ENCODE measurements at places on chromosomes 2 and 18. TPM values are rescaled to one million over a fixed set of nuclear protein-coding genes. Genes with fewer than 3 reads are reported as not detected.

Gene IL18RAP
- 5.1 TPM for polyA plus RNA-seq

- DNase-seq: no peak
These were observed 38.3 kb upstream of the ANKRD44 start for GRCh38 chr2:197348721-197349360.

DNA sequence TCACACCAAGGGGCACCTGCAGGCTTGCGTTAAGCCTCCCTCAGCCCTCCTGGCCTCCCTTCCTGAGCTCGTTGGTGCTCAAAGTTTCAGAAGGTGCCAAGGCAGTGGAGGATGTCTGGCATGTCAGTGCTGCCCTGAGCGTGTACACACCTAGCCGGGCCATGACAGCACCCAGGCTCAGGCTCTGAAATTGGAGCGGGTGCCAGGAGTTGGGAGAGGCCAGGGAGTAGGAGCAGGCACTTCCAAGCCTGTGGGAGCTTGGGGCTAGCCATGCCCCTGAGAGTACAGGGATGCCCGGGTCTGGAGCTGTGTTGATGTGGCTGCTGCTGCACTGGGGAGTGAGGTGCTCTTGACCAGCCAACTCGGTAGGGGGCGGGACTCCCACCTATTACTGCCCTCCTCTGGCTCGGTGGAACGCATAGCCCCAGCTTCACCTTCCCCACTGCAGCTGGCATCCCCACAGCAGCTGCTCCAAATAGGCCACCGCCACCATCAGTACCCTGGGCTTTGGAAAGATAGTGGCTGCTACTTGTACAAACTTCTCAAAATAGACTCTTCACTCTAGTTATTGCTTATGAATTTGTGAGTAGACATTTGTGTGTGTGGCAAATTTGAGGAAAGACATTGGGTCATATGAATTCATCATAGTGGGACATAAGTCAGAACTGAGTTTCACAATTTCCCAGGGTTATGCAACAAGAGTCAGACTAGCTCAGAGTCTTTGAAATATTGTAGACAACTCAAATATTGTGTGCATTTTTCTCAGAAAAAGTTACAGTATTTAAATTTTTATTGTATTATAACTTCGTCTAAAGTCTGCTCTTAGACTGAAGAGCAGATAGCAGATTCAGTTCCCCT lies 6.8 kb upstream of the PCARE start:
- DNase-seq: no peak

GRCh38 chr2:69693775-69694450 lies 48.0 kb upstream of the ANXA4 start:
- DNase-seq: peak; percentile 81

GRCh38 chr2:143252138-143252907 lies 123.1 kb downstream of the ARHGAP15 start:
- no peak for DNase-seq
